ENCODE measurements at places on chromosomes 13 and 19.

DNA sequence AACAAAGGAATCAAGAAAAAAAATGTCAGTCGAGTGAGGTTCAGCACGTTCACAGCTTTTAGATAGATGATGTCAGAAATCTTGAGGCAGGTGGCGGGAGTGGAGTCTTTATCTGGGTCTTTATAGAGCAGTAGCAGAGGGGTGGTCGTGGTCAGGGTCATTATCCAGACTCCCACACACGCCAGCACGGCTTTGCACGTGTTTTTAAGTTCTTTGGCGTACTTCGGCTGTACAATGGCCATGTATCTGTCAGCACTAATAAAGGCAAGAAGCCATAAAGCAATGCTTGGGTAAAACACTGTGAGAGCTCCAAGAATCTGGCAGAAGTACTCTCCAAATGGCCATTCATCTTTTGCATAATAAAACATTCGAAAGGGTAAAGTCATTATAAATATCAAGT is 2.9 kb downstream of the GPR18 start:
- no peak for DNase-seq

DNA sequence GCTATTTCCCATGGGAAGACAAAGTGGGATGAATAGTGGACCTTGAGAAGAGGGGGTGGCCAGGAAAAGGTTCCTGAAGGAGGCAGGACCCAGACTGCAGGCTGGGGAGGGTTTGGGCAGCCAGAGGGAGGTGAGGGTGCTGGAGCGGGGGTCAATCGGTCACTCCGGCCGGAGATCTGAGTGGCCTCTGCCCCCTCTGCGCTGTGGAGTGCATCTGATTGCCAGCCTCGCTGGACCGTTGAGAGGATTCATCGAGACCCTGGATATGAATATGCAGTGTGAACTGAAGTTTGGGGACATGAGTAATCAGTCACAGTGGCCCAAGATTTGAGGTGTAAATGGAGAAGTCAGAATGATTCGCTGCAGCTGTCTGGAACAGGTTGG is 5.5 kb upstream of the ZNF580 start:
- no peak for DNase-seq

GRCh38 chr19:47230054-47230920 is 712 bp downstream of the BBC3 start:
- DNase-seq = peak; percentile 70

- DNase-seq = no peak
These were observed 168.4 kb upstream of the CSNK1A1L start for GRCh38 chr13:37273836-37274235.

DNA sequence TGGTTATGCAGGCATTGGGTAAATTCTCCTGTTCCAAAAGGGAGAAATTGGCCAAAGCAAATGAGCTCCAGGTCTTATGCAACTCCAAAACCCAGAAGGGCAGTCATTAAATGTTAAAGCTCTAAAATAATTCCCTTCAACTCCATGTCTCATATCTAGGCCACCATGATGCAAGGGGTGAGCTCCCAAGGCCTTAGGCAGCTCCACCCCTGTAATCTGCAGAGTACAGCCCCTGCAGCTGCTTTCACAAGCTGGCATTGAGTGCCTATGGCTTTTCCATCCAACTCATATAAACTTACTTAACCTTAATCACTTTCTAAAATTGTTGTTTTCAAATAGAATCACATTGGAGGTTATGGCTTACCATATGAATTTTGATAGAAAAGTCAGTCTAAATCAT is 44.7 kb upstream of the ZNF429 start:
- no peak for DNase-seq

DNA sequence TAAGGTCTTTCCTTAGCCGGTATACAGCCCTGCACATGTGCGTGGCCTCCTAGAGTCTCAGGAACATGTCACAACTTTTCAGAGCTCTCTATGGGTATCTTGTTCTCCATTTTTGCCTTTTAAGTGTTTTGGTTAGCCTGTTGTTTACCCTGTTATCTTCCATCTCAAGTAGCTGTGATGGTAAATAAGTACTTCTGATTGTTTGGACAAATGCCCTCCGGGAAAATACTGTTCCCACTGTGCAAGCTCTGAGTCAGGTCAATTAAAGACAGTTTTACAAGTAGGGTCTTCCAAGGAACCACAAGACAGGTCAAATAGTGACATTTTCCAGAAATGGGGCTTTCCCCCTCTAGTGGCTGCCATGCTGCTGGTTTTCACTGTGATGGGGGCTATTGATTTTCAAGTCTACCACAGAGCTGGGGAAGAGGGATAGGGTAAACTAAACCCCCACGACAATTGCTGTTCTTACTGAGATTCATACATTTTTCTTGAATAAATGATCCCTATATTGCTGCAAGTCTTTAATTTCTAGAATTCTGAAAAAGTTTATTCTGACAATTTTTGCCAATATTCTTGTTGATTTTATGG is 109.5 kb downstream of the TM9SF2 start:
- no peak for DNase-seq

DNA sequence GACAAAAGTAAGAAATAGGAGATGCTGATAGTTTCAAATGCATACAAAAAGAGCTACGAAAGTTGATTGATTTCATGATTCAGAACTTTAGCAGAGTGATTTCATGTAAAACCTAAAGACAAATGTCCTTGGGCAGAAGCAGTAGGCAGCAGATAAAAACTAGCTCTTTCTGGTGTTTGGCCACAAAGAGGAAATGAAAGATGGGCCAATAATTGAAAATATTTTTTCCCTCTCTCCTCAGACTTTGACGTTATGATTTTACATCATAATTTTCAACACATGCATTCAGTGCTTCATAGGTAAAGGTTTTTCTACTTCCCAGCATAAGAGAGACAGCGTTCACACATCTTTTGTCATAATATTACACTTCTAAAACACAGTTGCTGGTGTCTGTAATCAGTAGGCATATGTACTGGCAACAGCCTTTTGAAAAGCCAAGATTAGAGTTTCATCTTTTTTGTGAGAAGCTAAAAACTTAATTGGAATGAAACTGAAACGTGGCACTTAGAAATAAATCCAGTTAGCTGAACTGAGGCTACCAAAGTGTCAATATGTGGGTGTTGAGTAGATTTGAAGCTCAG is 9.3 kb downstream of the SCEL start:
- DNase-seq = no peak

DNA sequence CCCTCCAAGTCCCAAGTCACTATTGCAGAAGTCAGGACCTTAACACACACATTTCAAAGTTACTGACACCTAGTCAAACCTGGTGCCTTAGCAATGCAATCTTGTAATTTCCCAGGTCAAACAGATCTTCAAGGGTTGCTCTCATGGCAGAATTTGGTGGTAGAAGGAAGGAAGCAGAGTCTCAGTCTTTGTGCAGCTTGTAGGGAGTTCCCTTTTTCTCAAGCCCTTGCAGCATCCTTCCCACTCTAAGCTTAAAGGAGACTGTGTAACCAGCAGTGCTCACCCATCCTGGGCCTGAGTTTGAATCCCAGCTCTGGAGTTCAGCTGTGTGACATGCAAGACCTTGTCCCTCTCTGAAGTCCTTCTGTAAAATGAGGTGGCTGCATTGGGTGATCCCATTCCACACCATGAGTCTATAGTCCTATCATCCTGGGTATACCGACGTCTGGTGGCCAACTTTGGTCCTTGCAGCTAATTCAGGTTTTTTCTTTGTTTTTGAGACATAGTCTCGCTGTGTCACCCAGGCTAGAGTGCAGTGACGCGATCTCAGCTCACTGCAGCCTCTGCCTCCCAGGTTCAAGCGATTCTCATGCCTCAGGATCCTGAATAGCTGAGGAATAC is 9.8 kb downstream of the SIGLEC10 start:
- peak; percentile 22 for DNase-seq

DNA sequence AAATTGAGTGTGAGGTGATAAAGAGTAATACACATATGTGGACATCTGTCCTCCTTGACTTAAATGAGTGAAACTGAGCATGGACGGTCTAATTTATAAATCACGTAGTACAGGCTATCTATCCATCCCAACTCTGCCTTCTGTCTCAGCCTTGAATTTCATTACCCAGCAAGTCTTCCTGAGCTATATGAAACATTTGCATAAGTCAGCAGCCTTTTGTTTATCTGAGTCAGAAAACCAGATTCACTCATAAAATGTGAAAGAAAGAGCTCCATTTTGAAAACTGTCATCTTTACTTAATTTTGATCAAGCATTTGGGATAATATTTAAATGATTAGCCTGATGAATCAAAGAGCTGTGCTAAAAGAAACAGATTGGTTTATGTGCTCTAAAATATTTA is 197.9 kb downstream of the LHFPL6 start:
- DNase-seq = no peak

DNA sequence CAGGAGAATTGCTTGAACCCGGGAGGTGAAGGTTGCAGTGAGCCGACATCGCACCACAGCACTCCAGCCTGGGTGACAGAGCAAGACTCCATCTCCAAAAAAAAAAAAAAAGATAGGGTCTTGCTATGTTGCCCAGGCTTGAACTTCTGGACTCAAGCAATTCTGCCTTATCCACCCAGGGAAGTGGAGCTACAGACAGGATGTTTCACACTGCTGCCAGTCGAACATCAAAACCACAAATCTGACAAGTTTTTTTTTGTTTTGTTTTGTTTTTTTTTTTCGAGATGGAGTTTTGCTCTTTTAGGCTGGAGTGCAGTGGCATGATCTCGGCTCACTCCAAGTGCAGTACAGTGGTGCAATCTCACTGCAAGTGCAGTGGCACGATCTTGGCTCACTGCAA is 10.8 kb downstream of the XPO4 start:
- peak; percentile 28 for DNase-seq

DNA sequence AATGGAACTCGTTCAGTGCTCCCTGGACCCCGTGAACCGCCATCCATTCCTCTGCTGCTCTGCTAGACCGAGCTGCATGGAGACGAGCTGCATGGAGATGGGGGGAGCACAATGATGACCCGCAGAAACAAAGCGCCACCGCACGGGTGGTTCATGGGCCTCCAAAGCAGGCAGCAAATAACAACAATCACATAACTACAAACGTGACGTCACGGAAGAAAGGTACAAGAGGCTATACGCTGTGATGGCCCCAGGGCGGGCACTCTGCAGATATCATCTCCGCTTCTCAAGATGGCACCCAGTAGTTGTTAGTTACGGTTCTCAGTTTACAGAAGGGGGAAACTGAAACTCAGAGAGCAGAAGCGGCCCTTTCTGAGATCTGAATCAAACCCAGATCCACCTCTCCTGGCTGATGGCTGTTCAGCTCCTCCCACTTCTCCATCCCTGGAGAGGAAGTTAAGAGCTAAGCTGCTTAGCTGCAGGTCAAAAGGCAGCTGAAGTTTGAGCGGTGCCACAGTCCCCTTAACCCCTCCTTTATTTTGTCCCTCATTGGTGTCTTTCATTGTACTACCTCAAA is 1.7 kb downstream of the ATP13A1 start:
- peak; percentile 23 for DNase-seq

DNA sequence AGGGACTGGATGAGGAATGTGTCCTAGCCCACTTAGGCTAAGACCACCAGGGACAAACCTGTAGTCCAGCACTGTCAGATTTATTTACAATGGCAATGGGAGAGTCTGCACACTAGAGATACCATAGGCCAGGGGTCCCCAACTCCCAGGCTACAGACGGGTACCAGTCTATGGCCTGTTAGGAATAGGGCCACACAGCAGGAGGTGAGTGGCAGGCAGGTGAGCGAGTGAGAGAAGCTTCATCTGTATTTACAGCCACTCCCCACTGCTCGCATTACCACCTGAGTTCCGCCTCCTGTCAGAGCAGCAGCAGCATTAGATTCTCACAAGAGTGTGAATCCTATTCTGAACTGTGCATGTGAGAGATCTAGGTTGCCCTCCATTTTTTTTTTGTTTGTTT is 2.4 kb downstream of the THAP8 start:
- no peak for DNase-seq

- no peak for DNase-seq
These were observed 105.3 kb downstream of the MYO16 start for GRCh38 chr13:108734676-108735075.

DNA sequence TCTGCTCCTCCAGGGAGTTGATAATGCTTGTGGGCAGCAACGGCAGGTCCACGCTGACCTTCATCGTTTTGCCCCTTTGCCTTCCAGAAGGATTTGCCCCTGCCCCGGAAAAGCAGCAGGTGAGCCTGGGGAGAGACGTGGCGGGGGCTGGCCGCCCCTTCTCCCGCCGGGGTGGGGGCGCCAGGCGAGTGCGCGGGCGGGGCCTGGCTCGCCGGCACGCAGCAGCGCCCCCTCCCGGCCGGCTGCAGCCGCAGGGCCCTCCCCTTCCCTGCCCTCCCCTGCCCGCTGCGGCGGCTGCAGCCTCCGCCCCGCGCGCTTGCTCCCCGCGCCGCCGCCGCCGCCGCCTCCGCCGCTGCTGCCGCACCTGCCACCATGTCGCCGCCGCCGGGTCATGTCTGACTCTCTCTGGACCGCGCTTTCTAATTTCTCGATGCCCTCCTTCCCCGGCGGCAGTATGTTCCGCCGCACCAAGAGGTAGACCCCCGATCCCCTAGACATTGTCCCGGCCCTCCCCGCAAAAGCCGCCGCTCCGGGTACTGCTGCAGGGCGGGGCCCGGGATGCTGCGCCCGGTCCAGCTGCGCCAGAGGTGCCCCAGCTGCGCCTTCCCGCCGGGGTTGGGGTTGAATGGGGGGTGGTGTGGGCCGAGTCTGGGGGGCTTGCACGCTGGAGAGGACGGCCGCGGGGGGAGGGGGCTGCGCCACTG is at the start of gene MAST1:
TSS of gene MAST1 (plus strand) at position 334 of the 704 bp plus-strand sequence. CDS start at position 392, 58 bp downstream.
- peak; percentile 33 for DNase-seq

GRCh38 chr19:2394054-2394441 is 33.3 kb downstream of the TIMM13 start:
- no peak for DNase-seq

DNA sequence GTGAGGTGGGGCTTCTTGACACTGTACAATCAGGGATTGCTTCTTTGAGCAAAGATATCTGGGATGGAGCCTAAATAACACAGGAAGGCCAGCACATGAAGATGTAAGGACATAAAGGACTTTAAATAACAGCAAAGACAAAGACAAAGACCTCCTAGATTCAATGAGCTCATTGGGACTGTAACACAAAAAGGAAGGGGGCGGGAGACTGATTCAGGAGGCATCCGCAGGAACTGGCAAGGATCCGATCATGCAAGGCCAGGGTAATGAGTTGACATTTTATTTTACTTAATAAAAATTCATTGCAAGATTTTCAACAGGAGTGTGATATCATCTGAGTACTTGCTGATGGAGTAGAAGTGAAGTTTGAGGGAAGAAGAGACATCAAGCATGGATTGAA is 121.5 kb downstream of the LHFPL6 start:
- DNase-seq = no peak

DNA sequence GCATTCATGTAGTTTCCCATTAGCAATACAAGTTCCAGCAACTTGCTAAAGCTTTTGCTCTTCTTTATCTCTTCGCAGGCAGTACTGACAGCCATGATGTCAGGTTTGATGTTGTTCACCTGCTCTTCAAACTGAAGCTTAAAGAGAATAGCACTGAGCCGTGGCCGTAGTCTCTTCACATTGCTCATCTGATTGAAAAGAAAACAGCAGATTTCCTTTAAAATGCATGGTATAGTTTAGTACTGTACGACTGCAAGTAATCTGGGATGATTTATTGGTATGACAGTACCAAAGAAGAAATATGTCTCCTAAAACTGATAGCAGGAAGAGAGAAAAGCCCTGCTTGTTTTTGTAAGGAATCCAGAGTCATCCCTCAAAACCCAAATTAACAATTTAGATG is 284.4 kb downstream of the DIAPH3 start:
- no peak for DNase-seq

GRCh38 chr19:39544226-39544903 is 4.4 kb upstream of the EID2 start:
- DNase-seq = no peak

- no peak for DNase-seq
These were observed 17.5 kb downstream of the MIPEP start for GRCh38 chr13:23871616-23872220.

GRCh38 chr13:48994706-48995105 is 19.0 kb downstream of the FNDC3A start:
- no peak for DNase-seq
